ENCODE measurements at places on chromosomes 13 and 19. TPM values are rescaled to one million over a fixed set of nuclear protein-coding genes. Genes with fewer than 3 reads are reported as not detected.

Gene CHERP
- 65.8 TPM for total RNA-seq

GRCh38 chr19:14405758-14406644 lies 13.1 kb downstream of the DDX39A start:
- H3K4me1 ChIP-seq = peaks cover 35% of the 10 kb centered on the region
- H3K4me3 ChIP-seq = no peak overlapping the region
- H3K27ac ChIP-seq = peak overlapping the region; percentile 64
- peak; percentile 89 for DNase-seq
- peaks cover 77% of the 10 kb centered on the region for H3K36me3 ChIP-seq
- H3K27me3 ChIP-seq = no peaks in the 10 kb centered on the region

Gene FSD1
- 20.1 TPM for total RNA-seq

DNA sequence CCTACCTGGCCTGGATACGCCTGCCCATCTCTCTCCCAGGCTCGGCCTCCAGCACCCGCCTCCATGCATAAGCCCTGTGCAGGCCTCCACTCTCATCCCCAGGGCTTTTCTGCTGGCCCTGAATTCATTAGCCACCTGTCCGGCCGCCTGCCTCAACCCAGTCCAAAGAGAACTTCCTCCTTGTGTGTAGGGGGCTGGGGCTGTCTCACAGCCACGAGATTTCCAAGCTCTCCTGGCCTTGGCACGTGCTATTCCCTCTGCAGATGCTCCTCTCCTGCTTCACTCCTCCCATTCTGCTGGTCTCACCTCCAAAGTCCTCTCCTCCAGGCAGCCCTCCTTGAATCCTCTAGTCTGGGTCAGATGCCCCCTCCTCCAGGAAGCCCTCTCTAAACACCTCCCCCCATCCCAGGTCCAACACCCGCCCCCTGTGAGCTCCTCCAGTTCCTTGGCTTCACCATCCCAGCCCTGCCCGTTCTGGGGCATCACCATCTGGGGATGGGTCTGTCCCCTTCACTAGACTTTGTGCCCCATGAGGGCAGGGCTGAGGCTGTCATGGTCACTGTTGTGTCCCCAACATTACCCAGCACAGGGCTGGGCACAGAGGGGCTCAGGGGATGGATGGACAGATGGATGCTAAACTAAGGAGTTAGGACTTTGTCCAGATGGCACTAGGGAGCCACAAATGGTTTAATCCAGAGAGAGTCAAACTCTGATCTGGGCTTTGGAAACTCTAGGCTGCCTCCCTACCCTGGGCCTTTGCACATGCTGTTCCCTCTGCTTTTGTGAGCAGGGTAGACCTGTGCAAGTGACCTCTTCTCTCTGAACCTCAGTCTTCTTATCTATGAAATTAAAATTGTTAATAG lies 14.8 kb downstream of the MEIS3 start:
- no peaks in the 10 kb centered on the region for H3K4me1 ChIP-seq
- DNase-seq = no peak

- H3K4me3 ChIP-seq = no peak overlapping the region
- DNase-seq = no peak
- H3K27me3 ChIP-seq = no peaks in the 10 kb centered on the region
- H3K36me3 ChIP-seq = no peaks in the 10 kb centered on the region
- no peak overlapping the region for H3K27ac ChIP-seq
Observed at GRCh38 chr13:101098873-101099272, 317.4 kb downstream of the NALCN start.

Gene KEAP1
- total RNA-seq = 75.2 TPM

- peak; percentile 59 for DNase-seq
- H3K27me3 ChIP-seq = no peaks in the 10 kb centered on the region
- H3K36me3 ChIP-seq = no peaks in the 10 kb centered on the region
- H3K4me1 ChIP-seq = peaks cover 13% of the 10 kb centered on the region
- H3K4me3 ChIP-seq = no peak overlapping the region
Observed at GRCh38 chr19:18029617-18030338, 21.8 kb downstream of the ARRDC2 start.

DNA sequence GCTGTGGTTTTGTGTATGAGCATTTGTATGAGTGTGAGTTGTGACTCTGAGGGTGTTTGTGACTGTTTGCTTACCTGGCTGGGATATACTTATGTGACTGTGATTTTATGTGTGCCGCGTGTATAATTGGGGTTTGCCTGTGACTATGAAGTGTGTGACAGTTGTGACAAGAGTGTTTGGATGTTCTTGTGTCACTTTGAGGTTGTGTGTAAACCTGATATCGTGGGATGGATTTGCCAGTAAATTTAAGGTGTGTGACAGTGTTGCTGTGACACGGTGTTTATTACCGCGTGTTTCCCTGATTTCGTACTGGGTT lies 442 bp downstream of the ZNF420 start:
- no peak overlapping the region for H3K4me3 ChIP-seq
- H3K36me3 ChIP-seq = no peaks in the 10 kb centered on the region
- no peaks in the 10 kb centered on the region for H3K27me3 ChIP-seq
- no peak for DNase-seq
- no peaks in the 10 kb centered on the region for H3K4me1 ChIP-seq

GRCh38 chr13:80463673-80464352 lies 122.9 kb upstream of the SPRY2 start:
- no peaks in the 10 kb centered on the region for H3K27me3 ChIP-seq
- H3K4me1 ChIP-seq = no peaks in the 10 kb centered on the region
- no peak for DNase-seq
- no peak overlapping the region for H3K4me3 ChIP-seq
- no peak overlapping the region for H3K27ac ChIP-seq

GRCh38 chr19:9641810-9642209 lies 20.8 kb upstream of the ZNF561 start:
- no peaks in the 10 kb centered on the region for H3K4me1 ChIP-seq
- H3K27ac ChIP-seq = no peak overlapping the region
- no peak overlapping the region for H3K4me3 ChIP-seq
- peaks cover 11% of the 10 kb centered on the region for H3K36me3 ChIP-seq
- DNase-seq = no peak

- H3K27me3 ChIP-seq = no peaks in the 10 kb centered on the region
- peaks cover 5% of the 10 kb centered on the region for H3K4me1 ChIP-seq
- peaks cover 61% of the 10 kb centered on the region for H3K36me3 ChIP-seq
Observed at GRCh38 chr19:49106648-49107135, 7.5 kb upstream of the LIN7B start.

- H3K27me3 ChIP-seq = no peaks in the 10 kb centered on the region
- no peak overlapping the region for H3K27ac ChIP-seq
- no peak for DNase-seq
- H3K36me3 ChIP-seq = no peaks in the 10 kb centered on the region
Observed at GRCh38 chr13:92886535-92887077, 340.0 kb upstream of the GPC6 start.
